Kidney (tissue), 22 donors: ENCODE measurements at places on chromosomes 3 and 15.

- no peaks in the 10 kb centered on the region for H3K4me1 ChIP-seq
- H3K27me3 ChIP-seq, result no peaks in the 10 kb centered on the region
- no peaks in the 10 kb centered on the region for H3K36me3 ChIP-seq
- no peak for DNase-seq
- no peak overlapping the region for H3K4me3 ChIP-seq
Measured at GRCh38 chr3:194285024-194285849, 65.9 kb downstream of the CPN2 start.

- H3K27me3 ChIP-seq, result no peaks in the 10 kb centered on the region
- no peak overlapping the region for H3K27ac ChIP-seq
- peak; percentile 66 for DNase-seq
- H3K4me1 ChIP-seq, result no peaks in the 10 kb centered on the region
Measured at GRCh38 chr3:179929091-179929529, 107.6 kb downstream of the PEX5L start.

DNA sequence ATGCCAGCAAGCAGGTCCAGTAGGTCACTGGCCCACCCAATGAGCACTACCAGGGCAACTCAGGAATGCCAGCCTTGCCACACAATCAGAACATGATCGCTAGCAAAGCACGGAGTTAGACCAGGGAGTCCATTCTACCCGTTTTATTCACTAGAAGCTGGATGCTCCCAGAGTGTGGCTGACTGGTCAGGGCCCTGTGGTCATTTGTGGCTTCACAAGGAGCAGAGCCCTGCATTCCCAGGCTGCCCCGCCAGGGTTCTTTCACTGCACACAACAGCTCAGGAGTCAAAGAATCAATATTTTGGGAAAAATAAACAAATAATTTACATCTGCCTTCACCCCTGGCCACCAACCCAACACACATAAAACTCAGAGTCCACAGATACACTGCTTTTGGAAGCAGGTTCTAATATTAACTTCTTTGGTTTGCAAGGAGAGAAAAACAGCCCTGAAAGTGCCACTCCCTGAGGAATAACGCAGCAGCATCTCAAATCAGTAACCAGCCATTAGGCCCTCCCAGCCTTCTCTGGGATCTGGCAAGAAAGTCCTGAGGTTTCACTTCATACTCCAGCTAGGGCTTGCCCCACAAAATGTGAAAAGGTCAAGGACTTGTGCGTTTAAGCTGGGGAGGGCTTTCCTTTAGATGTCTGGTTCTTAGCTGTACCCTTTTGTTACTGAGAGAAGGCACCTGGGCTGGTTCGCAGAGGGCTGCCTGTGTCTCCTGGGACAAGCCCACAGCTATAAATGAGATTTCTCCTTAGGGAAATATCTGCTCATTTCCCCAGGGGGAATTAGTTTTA lies 16.0 kb downstream of the SIAH2 start:
- peaks cover 61% of the 10 kb centered on the region for H3K4me1 ChIP-seq
- H3K27me3 ChIP-seq, result no peaks in the 10 kb centered on the region
- DNase-seq, result no peak
- H3K27ac ChIP-seq, result peak overlapping the region; percentile 26
- H3K4me3 ChIP-seq, result no peak overlapping the region
- H3K36me3 ChIP-seq, result peaks cover 3% of the 10 kb centered on the region

DNA sequence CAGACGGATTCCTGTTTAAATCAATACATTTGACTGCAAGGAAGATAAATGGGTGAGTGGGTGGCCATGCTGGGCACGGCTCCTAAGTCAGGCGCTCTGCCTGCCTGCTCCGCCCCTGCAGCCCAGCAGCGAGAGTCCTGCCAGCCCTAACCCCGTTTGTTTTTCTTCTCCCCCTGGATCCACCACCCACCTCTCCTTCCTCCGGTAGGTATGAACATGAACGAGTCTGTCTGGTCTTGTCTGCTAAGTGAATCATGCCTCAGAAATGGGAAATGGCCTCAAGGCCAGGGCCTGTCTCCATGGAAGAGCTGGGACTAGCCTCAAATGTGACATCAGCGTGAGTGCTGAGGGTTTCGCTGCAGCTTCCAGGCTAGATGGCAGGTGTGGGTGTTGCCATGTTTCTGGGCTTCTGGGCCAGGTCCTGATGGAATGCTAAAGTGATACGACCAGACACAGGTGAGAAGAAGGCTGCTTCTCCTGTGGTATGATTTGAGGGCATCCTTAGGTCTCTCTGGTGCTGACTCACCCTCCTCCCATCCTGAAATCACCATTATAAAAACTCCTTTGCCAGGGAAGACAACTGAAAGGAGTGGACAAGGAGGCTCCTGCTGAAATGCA lies 5.6 kb upstream of the FEM1B start:
- no peak for DNase-seq
- no peaks in the 10 kb centered on the region for H3K36me3 ChIP-seq
- H3K4me1 ChIP-seq, result peaks cover 11% of the 10 kb centered on the region
- H3K27me3 ChIP-seq, result no peaks in the 10 kb centered on the region
